ENCODE measurements at places on chromosomes 4 and X.

DNA sequence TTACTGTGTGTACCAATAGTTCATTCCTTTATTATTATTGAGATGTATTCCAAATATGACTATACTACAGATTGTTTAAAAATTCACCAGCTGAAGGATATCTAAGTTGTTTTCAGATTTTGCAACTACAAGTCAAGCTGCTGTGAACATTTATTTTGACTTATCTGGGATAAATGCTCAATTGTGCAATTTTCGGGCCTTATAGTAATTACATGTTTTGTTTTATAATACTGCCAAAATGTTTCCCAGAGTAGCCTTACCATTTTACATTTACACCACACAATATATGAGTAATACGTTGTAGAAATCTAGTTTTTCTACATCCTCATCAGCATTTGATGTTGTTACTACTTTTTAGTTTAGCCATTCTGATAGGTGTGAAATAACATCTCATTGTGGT lies 179.6 kb downstream of the ANTXR2 start:
- no peak for DNase-seq

DNA sequence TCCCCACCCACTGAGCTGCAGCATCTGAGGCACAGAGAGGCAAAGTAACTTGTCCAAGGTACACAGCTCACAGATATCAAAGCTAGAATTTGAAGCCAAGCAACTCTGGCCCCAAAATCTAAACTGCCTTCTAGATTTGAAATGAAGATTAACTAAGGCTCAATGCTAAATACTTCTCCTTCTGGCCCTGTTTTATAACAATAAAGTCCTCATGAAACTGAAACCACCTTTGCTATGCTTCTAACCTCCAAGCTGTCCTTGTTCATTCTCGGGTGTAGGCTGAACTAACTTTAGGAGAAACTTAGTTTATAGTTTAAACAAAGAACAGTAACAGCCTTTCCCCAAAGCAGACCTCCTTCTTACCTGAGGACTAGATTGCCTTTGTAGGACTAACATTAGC lies 93.6 kb downstream of the DCTD start:
- no peak for DNase-seq

GRCh38 chr4:82560853-82561785 lies 669 bp downstream of the TMEM150C start:
- DNase-seq, result no peak

- DNase-seq, result no peak
These were observed 70.2 kb downstream of the CXXC4 start for GRCh38 chr4:104424475-104424941.

DNA sequence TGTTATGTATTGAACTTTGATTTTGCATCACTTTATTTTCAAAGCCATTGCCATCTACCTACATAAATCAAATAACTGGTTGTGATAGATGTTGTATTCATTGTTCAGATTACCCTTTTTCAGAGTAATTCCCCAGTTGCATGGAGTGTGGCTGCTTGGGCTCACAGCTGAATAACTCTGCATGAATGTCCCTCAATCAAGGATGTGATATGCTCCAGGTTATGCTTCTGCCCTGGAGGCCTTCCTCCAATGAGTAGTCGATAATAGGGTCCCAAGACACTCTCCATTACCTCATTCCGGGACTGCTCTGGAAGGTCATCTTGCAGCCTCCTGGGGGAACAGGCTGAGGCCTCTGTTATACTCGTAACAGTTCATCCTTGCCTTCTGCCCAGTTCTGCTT lies 251.8 kb downstream of the ADGRL3 start:
- DNase-seq, result no peak

DNA sequence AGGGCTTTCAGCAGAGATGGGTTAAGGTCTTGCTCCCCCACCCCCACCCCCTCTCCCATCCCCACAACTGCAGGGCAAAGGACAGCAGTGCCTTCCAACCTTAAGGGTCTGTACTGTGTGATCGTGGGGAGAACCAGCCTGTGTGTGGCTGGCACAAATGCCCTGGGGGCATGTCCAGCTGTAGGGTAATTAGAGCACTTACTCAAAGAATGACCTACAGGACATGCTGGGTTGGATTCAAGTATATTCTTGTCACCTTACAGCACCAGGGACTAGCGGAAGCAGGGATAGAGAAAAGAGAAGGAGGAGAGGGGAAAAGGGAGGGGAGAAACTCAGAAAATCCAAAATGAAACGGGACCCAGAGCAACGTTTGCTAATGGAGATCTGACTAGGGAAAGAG lies 191.3 kb upstream of the GATB start:
- no peak for DNase-seq

DNA sequence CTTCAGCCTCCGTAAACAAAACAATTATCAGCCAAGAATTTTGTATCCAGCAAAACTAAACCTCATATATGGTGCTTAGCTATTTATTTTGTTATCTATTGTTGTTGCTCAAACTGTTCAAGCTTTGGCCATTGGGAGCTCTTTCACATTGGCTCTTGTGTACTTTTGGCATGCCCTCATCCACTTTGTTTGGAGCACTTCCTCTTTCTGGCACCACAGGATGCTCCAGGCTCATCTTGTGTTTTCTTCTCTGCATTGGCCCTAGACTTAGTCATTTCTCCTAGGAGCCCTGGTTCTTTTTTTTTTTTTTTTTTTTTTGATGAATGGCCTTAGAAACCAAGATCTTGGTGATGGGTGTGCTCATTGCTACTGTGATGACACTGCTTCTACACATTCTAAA lies 74.5 kb downstream of the DIPK2B start:
- DNase-seq, result no peak

GRCh38 chrX:11792461-11793421 lies 34.7 kb downstream of the MSL3 start:
- peak; percentile 2 for DNase-seq

DNA sequence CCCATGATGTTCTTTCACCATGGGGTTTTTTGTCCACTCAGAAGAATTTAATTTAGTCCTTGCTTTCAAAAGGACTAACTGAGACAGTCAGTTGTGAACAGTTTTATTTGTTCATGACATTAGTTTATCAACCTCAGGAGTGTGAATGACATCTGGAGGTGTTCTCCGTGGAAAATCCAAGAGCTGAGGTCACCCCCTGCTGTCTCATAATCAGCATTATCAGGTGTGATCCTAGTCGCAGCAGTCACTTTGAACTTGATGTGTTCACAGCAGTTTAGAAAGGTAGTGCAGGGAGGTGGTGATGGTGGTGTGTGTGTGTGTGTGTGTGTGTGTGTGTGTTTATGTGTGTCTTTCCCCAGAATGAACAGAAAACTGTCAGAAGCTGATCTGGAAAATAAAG lies 1760.8 kb upstream of the PCDH10 start:
- no peak for DNase-seq

GRCh38 chrX:100207331-100208024 lies 202.6 kb downstream of the PCDH19 start:
- DNase-seq, result no peak

DNA sequence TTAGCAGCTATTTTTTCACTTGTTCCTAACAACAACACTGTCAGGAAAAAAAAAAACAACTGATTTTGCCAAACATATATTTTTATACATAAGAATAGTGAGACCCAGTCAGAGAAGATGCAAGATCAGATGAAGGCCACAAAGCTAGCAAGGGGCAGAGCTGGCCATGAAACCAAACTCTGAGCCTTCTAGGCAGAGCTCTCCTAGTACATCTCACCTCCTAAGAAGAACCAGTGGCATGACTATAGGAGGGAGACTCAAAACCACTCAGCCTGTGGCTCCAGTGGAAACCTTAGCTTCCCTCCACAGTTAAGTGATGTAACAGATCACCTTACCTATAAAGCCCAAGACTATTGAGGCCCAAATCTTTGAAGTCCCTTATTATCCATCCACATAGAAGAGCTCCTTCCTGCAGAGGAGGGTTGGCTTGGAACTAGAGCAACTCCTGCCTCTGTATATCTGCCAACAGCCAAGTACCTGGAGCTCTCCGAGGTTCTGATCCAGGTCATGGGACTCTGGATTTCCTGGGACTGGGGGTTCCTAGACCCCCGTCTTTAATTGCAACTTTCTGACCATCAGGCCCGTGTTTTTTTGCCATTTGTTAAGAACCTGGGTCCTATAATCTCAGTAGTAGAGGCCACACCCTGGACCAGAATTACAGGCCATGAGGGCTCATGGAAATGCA lies 136.5 kb downstream of the SH3KBP1 start:
- DNase-seq, result no peak

DNA sequence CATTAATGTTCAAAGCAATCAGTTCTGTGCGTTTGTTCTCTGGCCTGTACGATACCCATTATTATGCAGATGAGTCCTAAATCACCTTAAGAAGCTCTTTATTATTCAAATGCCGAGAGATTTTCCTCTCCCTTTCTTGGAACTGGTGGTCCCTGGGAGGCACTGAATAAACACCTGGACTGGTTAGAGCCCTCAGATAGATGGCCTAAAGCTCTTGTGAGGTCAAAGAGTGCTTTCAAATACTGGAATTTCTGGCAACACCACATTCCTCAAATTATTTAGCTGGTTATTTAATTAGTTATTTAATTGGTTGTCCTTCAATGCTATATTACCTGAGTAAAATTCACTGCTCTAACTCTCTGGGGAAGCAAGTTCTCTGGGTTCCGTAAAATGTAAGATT lies 3.0 kb downstream of the ARHGEF38 start:
- DNase-seq, result no peak

- no peak for DNase-seq
These were observed 10.5 kb downstream of the NKX3-2 start for GRCh38 chr4:13533670-13534343.

DNA sequence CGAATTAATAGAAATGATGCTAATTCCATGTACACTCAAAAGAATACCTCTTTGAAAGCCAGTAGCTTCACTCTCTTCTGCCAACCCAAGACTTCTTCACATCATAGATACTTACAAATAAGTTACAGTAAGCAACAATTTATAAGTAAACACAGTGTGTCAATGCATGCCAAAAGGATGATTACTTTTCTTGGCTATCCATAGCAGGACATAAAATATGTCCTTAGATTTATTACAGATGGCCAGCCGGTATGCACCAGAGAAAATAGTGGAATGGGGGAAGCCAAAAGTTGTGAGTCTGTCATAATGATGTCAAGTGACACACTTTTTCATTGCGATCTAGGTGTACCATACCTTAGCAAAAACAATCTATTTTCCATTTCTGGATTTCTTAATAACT lies 631 bp upstream of the BMX start:
- no peak for DNase-seq

DNA sequence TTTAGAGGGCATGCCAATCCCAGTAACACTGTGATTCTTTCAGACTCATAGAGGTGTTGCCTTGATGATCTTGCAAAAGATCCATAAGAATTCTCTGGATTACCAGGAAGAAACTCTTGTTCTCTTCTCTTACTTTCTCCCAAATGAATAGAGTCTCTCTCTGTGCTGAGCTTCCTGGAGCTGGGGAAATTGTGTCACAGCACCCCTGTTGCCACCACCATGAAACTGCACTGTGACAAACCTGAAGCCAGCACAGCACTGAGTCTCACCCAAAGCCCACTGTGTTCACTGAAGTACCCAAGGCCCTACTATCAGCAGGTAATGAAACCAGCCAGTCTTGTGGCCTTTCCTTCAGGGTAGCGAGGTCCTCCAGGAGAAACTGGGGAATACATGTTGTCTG lies 332.7 kb upstream of the FGF16 start:
- no peak for DNase-seq

DNA sequence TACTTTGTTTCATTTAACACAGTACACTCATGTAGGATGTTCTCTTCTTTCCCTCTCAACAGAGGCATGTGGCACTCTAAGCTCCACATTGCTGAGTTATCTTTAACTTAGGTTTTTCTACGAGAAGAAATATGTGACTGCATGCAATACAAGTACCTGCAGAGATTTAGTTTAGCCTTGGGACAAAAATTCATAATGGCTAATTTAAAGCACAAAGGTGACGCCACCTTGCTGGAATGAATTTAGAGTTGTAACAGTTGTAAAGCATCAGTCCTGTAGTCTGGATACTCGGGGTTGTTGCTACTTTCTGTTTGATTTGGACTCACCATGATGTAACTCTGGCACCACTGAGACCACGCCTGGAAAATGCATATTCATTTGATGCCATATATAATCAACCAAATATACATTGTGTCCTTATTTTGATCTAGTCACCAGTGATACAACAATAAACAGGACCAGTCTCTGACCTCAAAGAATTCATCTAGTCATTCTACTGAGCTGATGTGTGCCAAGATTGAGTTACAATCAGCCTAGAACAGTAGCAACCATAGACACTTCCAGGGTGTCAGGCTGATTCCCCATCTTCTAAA lies 451.0 kb upstream of the ZFP42 start:
- no peak for DNase-seq

GRCh38 chrX:23660766-23661132 lies 6.5 kb upstream of the PRDX4 start:
- no peak for DNase-seq

DNA sequence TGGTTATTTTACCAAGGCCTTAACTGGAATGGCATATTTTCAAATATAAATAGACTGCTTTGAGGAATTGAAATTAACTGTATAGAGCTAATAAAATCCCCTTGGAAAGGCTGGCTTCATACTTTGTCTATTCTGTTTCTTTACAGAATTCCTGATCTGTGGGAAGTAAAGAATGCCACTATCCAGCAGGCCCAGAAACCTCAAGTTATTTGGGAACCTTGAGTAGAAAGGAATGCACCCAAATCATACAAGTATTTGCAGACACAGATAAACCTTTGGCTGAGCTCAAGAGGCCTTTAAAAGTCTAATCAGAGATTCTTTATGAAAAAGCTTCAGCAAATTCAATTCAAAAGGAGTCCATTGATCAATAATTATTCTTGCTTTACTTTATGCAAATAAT lies 975.7 kb upstream of the PABPC4L start:
- DNase-seq, result no peak

- no peak for DNase-seq
These were observed 502.7 kb downstream of the PACRGL start for GRCh38 chr4:21202959-21203358.

- no peak for DNase-seq
These were observed 22.4 kb downstream of the HPRT1 start for GRCh38 chrX:134482371-134482770.

DNA sequence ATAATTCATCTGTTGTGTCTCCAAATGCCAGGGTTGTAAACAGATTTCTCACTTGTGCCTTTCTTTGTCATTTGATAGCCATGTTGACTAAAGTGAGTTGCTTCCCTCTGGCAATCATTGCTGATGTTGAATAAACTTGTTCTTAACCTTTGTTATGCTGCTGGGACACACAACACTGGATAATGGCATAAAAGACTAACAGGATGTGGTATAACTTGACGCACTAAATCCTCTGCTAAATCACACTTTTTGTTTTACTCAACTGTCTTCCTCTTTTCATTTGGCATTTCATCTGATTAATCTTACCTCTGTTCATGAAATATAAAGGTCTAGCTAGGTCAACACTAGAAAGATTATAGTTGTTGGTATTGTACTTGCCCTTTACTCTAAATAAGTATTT lies 17.6 kb upstream of the CXCL5 start:
- DNase-seq, result no peak

DNA sequence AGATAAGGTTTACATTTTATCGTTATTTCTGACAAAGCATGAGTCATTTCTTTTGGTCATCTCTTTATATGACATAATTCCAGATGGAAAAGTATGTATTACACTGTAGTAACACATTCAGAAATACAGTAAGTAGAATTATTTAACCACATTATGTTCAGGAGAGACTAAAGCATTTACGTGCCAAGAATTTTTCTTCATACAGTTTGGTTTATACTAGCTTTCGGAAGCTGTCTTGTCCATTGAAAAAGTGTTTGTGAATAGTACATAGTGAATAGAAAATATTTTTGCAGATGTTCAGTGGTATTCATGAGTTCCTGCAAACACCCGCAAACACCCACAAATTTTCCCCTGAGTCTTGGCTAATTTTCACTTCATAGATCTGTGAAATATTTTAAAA lies 1033.0 kb upstream of the INTU start:
- DNase-seq, result no peak

GRCh38 chrX:150258463-150259430 lies 104.4 kb upstream of the MAMLD1 start:
- no peak for DNase-seq

Data from memory B cell (primary cell).